ENCODE measurements at places on chromosomes 16 and 17.

- no peak for DNase-seq
Measured at GRCh38 chr16:61890386-61890785, 145.9 kb downstream of the CDH8 start.

GRCh38 chr17:82754297-82755208 is 2.7 kb downstream of the TBCD start:
- DNase-seq, result peak; percentile 15

- DNase-seq, result no peak
Measured at GRCh38 chr17:39195568-39196160, 1.8 kb downstream of the CACNB1 start.

DNA sequence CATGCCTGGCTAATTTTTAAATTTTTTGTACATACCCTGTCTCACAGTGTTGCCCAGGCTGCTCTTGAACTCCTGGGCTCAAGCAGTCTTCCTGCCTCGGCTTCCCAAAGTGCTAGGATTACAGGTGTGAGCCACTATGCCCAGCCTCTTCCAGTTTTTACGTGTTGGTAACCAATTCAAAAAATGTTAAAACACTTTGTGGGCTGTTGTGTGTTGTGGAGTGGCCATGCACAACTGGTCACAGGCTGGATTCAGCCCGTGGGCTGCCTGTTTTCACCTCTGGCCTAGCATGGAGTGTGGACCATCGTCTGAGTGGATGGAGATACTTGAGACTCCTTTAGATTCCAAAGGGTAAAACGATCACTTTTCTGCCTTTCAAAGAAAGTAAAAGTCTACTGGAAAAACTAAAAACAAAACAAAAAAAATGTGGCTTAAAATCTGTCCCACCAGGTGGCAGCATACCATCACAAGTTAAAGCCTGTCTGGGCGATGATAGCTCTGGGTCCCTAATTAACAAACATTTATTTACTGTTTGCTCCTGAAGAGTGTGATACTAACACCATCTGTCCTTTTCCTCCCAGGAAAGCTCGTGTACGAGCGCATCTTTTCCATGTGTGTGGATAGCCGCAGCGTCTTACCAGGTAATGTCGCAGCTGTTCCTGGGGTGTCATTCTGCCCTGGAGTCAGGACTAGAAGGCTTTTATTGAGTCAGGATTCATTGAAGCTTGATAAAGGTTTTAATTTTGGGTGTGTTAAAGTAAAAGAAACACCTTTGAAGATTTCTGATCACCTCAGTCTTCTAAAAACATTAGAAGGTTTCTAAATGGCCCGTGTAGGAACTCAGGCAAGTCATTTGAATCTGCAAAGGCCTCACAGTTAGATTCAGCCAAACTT is 45.8 kb downstream of the VPS35L start:
- DNase-seq, result peak; percentile 11

GRCh38 chr16:666572-666971 is 1.4 kb upstream of the RHOT2 start:
- no peak for DNase-seq

GRCh38 chr16:80807906-80808305 is 3.5 kb upstream of the CDYL2 start:
- DNase-seq, result no peak

- DNase-seq, result no peak
Measured at GRCh38 chr17:61743766-61744165, 119.6 kb downstream of the BRIP1 start.

DNA sequence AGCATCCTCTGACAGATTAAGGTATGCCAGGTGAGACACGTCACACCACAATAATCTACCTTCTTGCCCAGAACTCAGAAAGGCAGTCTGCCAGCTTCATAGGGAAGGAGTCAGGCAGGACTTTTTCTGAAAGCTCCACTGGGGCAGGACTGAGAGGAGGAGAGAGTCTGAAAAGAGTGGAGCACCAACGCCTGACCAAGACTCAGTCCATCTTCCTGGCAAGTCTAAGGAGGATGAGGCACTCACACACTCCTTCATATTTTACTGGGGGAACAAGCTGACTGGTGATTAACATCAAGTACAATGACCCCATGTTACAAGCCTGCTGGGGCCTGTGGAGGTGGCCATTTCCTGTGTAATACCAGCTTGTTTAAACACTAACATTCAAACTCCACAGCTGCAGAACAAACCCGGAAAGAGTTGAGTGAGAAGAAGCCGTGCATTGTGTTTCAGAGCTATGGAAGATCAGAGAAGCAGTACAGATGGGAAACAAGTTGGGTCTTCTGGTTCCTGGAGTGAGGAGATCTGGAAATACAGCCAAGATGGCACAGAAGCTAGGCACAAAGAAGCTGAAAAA is 122.4 kb downstream of the HIC1 start:
- no peak for DNase-seq

GRCh38 chr16:9661336-9662017 is 520.8 kb downstream of the GRIN2A start:
- no peak for DNase-seq
